Naive thymus-derived CD8-positive, alpha-beta T cell (primary cell): ENCODE measurements at places on chromosomes 1 and 21.

DNA sequence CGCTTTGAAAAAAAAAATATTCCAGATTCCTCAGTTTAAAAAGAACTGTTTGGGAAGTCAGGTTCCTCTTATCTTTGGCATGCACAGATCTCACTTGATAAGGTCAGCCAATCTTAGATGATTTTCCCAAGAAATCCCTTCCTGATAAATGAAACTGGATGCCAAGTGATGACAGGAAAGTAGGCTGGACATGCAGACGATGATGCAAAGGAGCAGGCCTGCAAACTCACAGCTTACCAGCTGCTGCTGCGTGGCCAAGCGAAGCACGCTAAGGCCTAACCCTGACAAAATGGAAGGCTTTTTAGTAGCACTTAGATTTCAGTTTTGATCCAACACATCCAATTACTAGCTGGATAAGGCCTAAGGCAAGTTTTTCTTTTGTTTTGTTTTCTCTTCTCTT, 10.1 kb downstream of the TADA1 start:
- peaks cover 8% of the 10 kb centered on the region for H3K36me3 ChIP-seq
- H3K4me3 ChIP-seq, result no peak overlapping the region
- no peaks in the 10 kb centered on the region for H3K27me3 ChIP-seq
- no peak for DNase-seq
- H3K27ac ChIP-seq, result no peak overlapping the region

GRCh38 chr1:150627826-150628410, 1.5 kb downstream of the ENSA start:
- no peak for DNase-seq
- peaks cover 52% of the 10 kb centered on the region for H3K36me3 ChIP-seq
- peaks cover 22% of the 10 kb centered on the region for H3K4me1 ChIP-seq
- peak overlapping the region; percentile 12 for H3K4me3 ChIP-seq
- no peaks in the 10 kb centered on the region for H3K27me3 ChIP-seq

DNA sequence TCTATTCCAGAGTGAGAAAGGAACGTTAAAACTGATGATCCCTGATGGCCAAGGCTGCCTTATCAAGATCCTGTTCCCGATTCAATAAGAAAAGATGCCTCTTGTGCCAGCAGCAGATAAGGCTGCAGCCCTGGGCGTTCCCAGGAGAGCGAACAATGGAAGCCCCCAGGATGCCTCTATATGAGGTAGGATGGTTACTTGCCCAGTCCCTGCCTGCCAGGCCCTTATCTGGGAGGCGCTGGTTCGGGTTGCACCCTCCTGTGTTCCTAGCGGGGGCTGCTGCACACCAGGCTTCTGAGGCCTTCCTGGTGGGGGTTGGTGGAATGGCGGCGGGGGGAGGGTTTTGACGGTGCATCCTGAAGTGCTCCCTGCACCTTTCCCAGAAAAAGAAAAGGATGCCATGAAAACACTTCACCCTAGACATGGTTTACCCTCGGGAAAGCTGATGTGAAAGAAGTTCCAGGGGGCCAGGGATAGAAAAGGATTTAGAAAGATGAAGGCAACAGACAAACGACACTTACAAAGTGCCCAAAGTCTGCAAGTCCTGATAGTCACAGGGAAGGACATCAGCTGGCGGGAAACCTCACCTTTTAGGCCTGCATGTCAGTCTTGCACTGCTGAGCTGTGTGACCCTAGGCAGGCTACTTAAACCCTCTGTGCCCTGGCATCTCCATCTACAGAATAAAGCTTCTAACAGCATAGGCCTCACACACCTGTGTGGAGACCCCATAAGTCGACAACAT, 100.3 kb downstream of the KCNJ15 start:
- DNase-seq, result no peak
- H3K27ac ChIP-seq, result no peak overlapping the region
- H3K4me1 ChIP-seq, result peaks cover 2% of the 10 kb centered on the region
- H3K4me3 ChIP-seq, result no peak overlapping the region
- no peaks in the 10 kb centered on the region for H3K36me3 ChIP-seq
- H3K27me3 ChIP-seq, result peaks cover 10% of the 10 kb centered on the region

GRCh38 chr1:113517983-113518382, 127.7 kb downstream of the MAGI3 start:
- H3K36me3 ChIP-seq, result peaks cover 6% of the 10 kb centered on the region
- no peaks in the 10 kb centered on the region for H3K4me1 ChIP-seq
- H3K4me3 ChIP-seq, result no peak overlapping the region
- H3K27ac ChIP-seq, result no peak overlapping the region

DNA sequence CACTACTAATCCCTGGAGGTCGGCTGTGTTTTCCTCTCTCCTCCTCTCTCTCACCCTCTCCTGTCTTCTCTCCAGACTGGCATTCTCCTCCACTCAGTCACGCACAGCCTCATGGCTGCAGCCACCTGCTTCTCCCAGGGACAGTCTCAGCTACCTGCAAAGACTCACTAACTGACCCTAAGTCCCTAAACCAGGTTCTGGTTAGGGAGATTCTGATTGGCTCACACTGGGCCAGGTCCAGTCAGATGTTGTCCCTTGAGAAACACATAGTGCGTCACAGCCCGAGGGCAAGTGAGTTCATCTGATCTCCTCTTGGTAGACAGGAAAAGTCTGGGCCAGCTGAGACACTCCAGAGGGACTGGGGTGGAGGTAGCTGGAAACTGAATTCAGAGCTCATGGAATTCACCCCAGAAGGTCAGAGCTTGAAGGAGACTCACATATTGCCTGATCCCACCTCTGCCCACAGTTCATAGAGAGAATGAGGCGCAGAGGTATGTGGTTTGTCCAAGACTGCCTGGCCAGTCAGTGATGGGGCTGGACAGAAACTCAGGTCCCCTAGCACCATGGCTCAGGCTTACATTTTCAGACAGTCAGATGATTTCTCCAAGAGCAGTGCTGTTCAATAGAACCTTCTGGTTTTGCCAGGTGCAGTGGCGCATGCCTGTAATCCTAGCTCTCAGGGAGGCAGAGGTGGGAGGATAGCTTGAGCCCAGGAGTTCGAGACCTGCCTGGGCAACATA, 40.4 kb upstream of the RPL11 start:
- H3K4me3 ChIP-seq, result no peak overlapping the region
- DNase-seq, result no peak
- no peaks in the 10 kb centered on the region for H3K27me3 ChIP-seq
- H3K4me1 ChIP-seq, result no peaks in the 10 kb centered on the region

GRCh38 chr1:12438349-12438924, 179.6 kb downstream of the DHRS3 start:
- H3K4me3 ChIP-seq, result peak overlapping the region; percentile 64
- H3K4me1 ChIP-seq, result peaks cover 88% of the 10 kb centered on the region
- peak overlapping the region; percentile 90 for H3K27ac ChIP-seq
- no peak for DNase-seq

GRCh38 chr1:192861860-192862259, 53.0 kb downstream of the RGS2 start:
- H3K27me3 ChIP-seq, result no peaks in the 10 kb centered on the region
- no peak for DNase-seq
- H3K27ac ChIP-seq, result no peak overlapping the region
- no peak overlapping the region for H3K4me3 ChIP-seq
- no peaks in the 10 kb centered on the region for H3K4me1 ChIP-seq
- no peaks in the 10 kb centered on the region for H3K36me3 ChIP-seq

DNA sequence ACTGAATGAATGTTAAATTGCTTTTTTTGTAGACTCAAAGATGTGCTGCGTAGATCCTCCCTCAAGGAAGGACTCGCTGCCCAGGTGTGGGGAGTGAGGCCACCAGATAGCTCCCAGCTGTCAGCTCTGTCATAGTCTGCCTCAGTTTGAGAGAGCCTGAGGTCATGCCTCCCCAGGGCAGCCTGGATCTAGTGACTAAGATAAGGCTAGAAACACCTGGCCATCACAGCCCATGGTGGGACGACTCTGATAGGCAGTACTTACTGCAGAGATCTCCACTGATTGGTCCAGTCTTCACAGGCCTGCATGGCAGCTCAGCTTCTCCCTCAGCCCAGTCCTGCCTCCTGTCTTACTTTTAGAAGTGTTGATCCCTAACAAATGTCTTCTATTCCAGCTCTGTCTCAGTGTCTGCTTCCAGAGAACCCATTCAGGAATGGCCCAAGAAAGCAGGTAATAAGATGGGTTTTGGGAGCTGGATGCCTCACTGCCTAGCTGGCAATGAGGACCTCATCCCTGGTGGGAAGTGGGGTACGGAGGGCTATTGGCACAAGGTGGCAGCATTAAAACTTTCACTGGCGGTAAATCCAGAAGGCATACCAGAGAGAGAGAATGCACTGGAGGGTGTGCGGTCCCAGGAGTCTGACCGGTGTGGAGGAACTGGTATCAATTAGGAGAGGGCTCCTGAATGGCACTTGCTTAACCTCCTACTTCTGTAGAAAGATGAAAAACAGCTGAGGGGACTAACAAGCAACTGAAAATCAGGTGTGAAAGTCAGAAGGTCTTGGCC, 55.3 kb upstream of the GPR37L1 start:
- no peak for DNase-seq
- H3K4me1 ChIP-seq, result no peaks in the 10 kb centered on the region
- no peaks in the 10 kb centered on the region for H3K27me3 ChIP-seq
- no peak overlapping the region for H3K4me3 ChIP-seq

DNA sequence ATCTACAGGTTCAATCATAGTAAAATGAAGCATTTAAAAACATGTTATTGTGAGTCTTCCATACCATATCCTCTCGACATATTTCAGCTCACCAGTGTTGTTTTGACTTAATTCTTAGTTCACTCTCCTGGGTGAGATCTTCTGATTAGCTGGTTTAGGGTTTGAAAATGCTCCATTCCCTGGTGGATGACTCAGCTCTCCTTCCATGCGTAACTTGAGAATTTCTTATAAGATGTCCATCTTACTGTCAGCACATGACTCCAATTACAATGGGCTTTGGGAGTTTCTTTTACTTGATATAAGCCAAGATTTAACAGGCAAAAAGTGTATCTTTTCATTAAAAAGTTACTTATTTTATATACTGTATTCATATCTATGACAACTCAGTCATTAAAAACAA, 476.5 kb downstream of the BRINP3 start:
- no peaks in the 10 kb centered on the region for H3K4me1 ChIP-seq
- H3K36me3 ChIP-seq, result no peaks in the 10 kb centered on the region
- H3K4me3 ChIP-seq, result no peak overlapping the region
- no peak overlapping the region for H3K27ac ChIP-seq

GRCh38 chr1:232363008-232363407, 266.9 kb downstream of the SIPA1L2 start:
- no peak overlapping the region for H3K4me3 ChIP-seq
- H3K27me3 ChIP-seq, result no peaks in the 10 kb centered on the region
- no peaks in the 10 kb centered on the region for H3K36me3 ChIP-seq
- no peak overlapping the region for H3K27ac ChIP-seq
- DNase-seq, result no peak

- peak overlapping the region; percentile 69 for H3K4me3 ChIP-seq
- H3K4me1 ChIP-seq, result peaks cover 69% of the 10 kb centered on the region
- peaks cover 2% of the 10 kb centered on the region for H3K36me3 ChIP-seq
Observed at GRCh38 chr1:36383240-36383639, 2.5 kb downstream of the STK40 start.
